Daoy (cell line): ENCODE measurements at places on chromosomes 2 and 18. TPM values are rescaled to one million over a fixed set of nuclear protein-coding genes. Genes with fewer than 3 reads are reported as not detected.

DNA sequence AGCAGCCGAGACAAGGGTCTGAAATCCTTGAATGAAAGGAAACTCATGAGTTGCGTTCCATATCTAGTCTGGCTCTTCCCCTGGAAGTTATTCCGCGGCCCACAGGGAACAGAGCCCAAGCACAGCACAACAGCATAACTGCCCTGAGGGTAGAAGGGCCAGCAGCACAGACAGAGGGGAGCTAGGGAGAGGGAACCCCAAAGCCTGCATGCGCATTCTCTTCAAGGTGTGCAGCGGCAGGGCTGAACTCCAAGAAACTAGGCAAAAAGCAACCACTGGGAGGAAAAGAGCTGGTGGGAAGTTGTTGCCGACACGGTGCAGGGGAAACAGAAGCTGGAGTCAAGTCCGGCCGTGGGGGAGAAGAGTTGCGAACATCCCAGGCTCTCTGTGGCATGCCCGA, 11.8 kb downstream of the GPR148 start:
- DNase-seq = no peak

- DNase-seq = no peak
These were observed 230.0 kb downstream of the LRP1B start for GRCh38 chr2:141900826-141901225.

DNA sequence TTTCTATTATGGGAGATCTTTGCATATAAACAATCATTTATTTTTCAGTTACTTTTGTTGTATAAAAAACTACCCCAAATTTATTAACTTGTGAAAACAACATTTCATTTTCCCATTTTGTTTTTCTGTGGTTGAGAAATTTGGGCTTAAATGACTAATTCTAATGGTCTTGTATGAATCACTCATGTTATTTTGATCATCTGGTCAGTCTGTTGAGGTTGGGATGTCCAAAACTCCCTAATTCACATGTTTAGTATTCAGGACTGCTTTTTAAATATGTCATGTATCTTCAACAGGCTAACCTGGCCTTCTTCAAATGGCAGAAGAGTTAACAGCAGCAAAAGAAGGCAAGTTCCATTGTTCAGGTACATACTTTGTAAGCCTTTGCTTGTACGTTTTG, 788.1 kb downstream of the TRIB2 start:
- DNase-seq = no peak

CFAP221 gene
- total RNA-seq = 0.29 and 2.0 TPM in 2 replicates

GNAL gene
- total RNA-seq = 0.74 and 0.97 TPM in 2 replicates

C2orf92 gene
- total RNA-seq = 0.24 and 4.9 TPM in 2 replicates

ATIC gene
- 26.3 and 44.6 TPM in 2 replicates for total RNA-seq
